ENCODE measurements at places on chromosomes 7 and 10.

GRCh38 chr10:3806603-3807002 lies 21.6 kb upstream of the KLF6 start:
- no peak for DNase-seq

GRCh38 chr10:129771991-129772431 lies 192.1 kb downstream of the EBF3 start:
- DNase-seq = no peak

DNA sequence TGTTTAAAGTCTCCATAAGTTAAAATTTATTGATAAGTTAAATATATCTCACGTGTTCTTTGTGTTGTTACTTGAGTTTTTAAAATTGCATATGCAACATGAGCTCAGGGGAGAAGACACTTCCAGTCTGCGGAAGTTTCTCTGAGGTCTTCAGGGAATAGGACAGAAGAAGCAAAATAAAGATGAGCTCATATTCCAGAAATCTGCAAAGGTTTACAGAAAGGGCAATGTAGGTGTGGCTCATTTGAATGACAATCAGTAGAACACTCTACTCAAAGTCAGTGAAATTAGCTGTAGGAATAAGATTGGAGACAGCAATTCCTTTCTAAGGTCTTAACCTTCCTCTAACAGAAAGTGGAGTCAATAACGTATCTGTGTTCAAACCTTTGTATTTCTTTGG lies 53.7 kb downstream of the CACNA2D1 start:
- no peak for DNase-seq

GRCh38 chr10:14884082-14884481 lies 5.4 kb downstream of the SUV39H2 start:
- no peak for DNase-seq

GRCh38 chr10:100637785-100638184 lies 102.0 kb downstream of the HIF1AN start:
- DNase-seq = no peak

DNA sequence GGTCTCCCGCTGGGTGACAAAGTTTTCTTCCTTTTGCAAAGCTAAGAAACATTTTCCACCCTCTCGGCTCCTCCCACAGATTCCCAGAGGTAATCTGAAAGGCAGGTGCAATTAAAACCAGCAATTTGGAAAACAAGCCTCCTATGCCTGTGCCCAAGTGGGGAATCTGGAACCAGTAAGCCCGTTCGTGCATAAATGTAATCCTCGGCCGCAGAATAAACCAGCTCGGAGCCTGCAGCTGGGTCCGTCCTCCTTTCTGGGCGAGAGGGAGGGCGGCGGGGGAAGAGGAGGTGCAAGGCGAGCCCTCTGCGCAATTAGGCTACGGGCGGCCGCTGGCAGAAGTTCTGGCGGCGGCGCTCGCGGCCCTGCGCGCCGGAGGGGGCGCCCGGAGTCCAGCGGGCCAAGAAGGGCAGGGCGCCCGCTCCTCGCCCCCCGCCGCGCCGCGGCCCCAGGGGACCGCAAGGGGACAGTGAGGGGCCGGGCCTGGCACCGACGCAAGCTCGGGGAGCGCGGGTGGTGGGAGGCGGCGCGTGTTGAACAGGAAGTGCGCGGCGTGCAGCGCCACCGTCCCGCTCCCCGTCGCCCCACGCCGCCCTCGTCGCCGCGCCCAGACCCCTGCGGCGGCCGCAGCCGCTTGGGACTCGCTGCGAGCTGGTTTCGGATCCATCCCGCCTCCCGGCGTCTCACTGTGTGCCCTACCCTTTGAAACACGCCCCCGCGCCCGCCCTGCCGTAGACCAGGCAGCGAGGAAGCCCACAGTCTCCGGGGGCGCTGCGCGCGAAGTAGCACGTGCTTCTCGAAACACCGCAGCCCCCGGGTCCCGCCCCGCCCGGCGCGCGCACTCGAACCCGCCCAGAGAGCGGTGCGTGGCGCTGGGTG lies at the start of gene PRKAG2:
PRKAG2 (minus strand) TSS at position 217 of the 879 bp plus-strand sequence. CDS start 495 bp downstream, outside the sequence.
- DNase-seq = peak; percentile 32

GRCh38 chr7:29860186-29860585 lies 53.9 kb downstream of the WIPF3 start:
- DNase-seq = no peak
